ENCODE measurements at places on chromosomes 7 and 10. TPM values are rescaled to one million over a fixed set of nuclear protein-coding genes. Genes with fewer than 3 reads are reported as not detected.

The CLDN12 gene
- total RNA-seq, result 7.4 TPM

The SHH gene
- total RNA-seq, result 0.62 TPM

GRCh38 chr10:91104193-91105041 is 116.0 kb upstream of the PCGF5 start:
- DNase-seq, result no peak

DNA sequence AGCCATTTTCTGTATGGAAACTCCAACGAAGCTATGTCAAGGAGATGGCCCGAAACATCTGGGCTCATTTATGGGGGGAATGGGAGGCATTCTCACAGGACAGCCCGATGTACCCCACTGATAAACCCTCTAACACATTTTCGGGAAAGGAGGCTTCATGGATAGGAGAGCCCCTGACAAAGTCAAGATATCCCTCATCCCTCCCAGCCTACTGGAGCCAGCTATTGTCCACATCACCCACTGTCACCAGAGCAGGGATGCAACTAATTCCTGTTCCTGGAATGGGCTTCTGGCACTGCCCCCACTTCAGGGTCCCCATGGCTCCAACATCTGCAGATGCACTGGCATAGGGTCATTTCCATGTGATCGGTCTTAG is 98.2 kb upstream of the BMPER start:
- DNase-seq, result no peak

GRCh38 chr10:5187867-5188266 is 2.9 kb upstream of the AKR1C8 start:
- no peak for DNase-seq

DNA sequence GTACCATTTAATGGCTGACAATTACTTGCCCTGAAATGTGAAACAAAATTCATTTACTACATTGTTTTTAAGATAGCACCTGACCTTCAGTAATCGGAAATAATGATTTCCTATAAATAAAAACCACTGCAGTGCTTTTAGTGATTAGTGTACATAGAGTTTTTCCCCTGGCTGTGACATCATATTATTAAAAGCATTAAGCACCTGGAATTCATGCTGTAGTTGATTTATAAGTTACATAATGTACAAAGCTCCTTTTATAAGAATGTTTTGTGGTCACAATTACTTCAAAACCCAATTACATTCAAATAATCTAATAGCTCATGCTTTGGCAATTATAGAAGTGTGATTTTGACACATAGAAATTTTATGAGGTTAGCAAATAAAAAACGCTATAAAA is 44.3 kb upstream of the EIF4H start:
- no peak for DNase-seq

- no peak for DNase-seq
Observed at GRCh38 chr7:41661596-41661995, 41.3 kb downstream of the INHBA start.

- peak; percentile 87 for DNase-seq
Observed at GRCh38 chr7:48088559-48089045, 463 bp upstream of the UPP1 start.

GRCh38 chr7:156684661-156685060 is 44.1 kb downstream of the RNF32 start:
- no peak for DNase-seq
